K562 (cell line): ENCODE measurements at places on chromosomes 7 and 10. TPM values are rescaled to one million over a fixed set of nuclear protein-coding genes. Genes with fewer than 3 reads are reported as not detected.
A peak's percentile ranks its signal among the peaks of the same experiment; 100 is the strongest.

- H3K4me3 ChIP-seq, result no peak overlapping the region
- no peaks in the 10 kb centered on the region for H3K36me3 ChIP-seq
- no peaks in the 10 kb centered on the region for H3K4me1 ChIP-seq
Observed at GRCh38 chr10:62699148-62699547, 105.4 kb upstream of the ADO start.

GRCh38 chr10:117544711-117545140, 2.2 kb downstream of the EMX2 start:
- H3K27me3 ChIP-seq, result peaks cover 72% of the 10 kb centered on the region
- no peaks in the 10 kb centered on the region for H3K36me3 ChIP-seq
- H3K27ac ChIP-seq, result no peak overlapping the region

- peaks cover 68% of the 10 kb centered on the region for H3K36me3 ChIP-seq
- H3K27me3 ChIP-seq, result no peaks in the 10 kb centered on the region
- no peaks in the 10 kb centered on the region for H3K4me1 ChIP-seq
- no peak overlapping the region for H3K27ac ChIP-seq
- no peak overlapping the region for H3K4me3 ChIP-seq
Observed at GRCh38 chr10:59793919-59794318, 40.7 kb upstream of the MRLN start.

DNA sequence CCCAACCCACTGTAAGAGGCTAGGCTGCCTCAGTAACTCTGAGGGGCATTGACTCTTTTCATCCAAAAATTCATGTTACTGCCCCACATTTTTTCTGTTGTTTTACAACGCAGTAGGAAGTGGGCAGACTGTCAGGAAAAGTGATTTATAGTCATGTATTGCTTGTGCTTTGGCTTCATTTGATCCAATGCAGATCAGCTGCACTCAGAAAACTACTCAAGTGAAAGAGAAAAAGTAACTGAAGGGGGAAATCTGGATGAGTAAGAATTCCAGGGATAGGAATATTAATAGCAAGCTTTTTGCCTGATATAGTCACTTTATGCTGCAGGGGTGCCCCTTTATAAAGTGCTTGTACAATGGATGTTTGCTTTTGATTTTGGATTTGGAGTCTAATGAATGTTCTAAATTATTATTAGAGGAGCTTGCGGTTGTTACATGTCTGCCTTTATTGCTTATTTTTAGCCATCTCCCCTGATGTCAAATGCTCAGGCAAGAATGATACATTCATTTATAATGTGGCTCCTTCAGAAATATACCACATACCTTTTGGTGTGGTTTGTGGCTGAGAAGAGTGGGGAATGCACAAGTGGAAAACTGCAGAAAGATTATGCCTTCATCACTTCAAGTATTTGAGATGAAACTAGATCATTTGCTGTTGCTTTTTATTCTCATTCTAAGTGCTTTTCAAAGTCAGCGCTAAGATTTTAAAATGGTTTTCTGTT, 86.1 kb downstream of the EGFR start:
- no peak overlapping the region for H3K4me3 ChIP-seq
- H3K4me1 ChIP-seq, result no peaks in the 10 kb centered on the region
- H3K36me3 ChIP-seq, result no peaks in the 10 kb centered on the region
- DNase-seq, result no peak
- H3K27ac ChIP-seq, result no peak overlapping the region
- peaks cover 12% of the 10 kb centered on the region; the same call in 2 of the 3 replicates for H3K27me3 ChIP-seq

DNA sequence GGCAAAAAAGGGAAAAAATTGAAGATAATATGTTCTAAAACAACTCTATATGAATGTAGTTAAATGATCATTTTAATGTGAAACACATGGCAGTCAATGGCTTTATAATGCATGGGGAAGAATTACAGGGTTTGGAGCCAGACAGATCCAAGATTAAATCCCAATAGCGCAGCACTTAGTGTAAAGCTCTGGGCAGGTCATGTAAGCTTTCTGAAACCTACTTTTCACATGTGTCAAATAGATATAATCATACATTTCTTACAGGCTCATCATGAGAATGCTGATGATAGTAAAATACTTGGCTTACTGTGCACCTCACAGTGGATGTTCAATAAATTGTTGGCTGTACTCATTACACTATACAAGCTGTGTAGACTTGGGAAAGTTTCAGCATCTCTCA, 48.0 kb upstream of the ZNF365 start:
- no peak for DNase-seq
- H3K27ac ChIP-seq, result no peak overlapping the region
- no peaks in the 10 kb centered on the region for H3K4me1 ChIP-seq
- no peaks in the 10 kb centered on the region for H3K36me3 ChIP-seq
- no peak overlapping the region for H3K4me3 ChIP-seq

- no peaks in the 10 kb centered on the region for H3K36me3 ChIP-seq
- H3K4me1 ChIP-seq, result no peaks in the 10 kb centered on the region
- peaks cover 4% of the 10 kb centered on the region for H3K27me3 ChIP-seq
- H3K27ac ChIP-seq, result no peak overlapping the region
- H3K4me3 ChIP-seq, result no peak overlapping the region
Observed at GRCh38 chr10:120818301-120818700, 32.9 kb upstream of the WDR11 start.

DNA sequence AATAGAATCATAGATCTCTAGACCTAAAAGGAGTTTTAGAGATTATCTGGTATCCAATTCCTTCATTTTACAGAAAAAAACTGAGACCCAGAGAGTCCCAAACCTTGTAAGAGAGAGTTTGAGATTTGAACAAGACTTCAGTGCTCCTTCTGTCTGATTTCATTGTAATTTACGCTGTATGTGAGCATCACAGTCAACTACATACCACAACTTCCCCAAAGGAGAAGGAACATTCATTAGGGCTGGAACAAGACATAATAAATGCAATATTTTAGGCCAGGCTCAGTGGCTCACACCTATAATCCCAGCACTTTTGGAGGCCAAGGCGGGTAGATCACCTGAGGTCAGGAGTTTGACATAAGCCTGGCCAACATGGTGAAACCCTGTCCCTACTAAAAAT, 17.3 kb upstream of the PRKAR2B start:
- H3K27me3 ChIP-seq, result no peaks in the 10 kb centered on the region
- peak overlapping the region; percentile 41 for H3K27ac ChIP-seq
- no peak overlapping the region for H3K4me3 ChIP-seq
- H3K4me1 ChIP-seq, result peaks cover 69% of the 10 kb centered on the region
- H3K36me3 ChIP-seq, result no peaks in the 10 kb centered on the region

DNA sequence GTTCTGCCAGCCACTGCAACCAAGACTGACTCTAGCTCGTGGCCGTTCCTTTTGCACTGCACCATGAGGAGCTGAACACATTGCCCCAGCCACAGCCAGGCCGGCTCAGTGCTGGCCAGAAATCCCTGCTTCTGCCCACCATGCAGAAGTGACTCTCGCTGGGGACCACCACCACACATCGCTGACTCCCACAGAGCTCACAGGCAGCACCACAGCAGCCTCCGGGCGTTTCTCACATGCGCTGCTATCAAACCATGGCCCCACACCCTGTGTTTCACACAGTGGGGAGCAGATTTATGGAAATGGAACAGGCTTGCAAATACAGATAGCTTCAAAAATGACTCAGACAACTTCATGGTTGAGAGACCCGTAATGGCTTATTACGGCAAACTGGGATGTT, 15.4 kb upstream of the SDK1 start:
- H3K27me3 ChIP-seq, result peaks cover 4% of the 10 kb centered on the region; the same call in 1 of the 2 replicates
- H3K27ac ChIP-seq, result no peak overlapping the region
- no peak overlapping the region for H3K4me3 ChIP-seq

VPS37D gene
- total RNA-seq, result 1.1 and 1.3 TPM in 2 replicates

ITPRID1 gene
- not detected in 2 replicates for total RNA-seq

GARIN1A gene
- total RNA-seq, result 0.25 TPM in 1 of 2 replicates, not detected in the other

SMKR1 gene
- total RNA-seq, result 0.58 and 1.5 TPM in 2 replicates

TOMM7 gene
- 421 and 457 TPM in 2 replicates for total RNA-seq

STEAP2 gene
- total RNA-seq, result 0.02 and 0.04 TPM in 2 replicates

DOCK4 gene
- total RNA-seq, result 3.8 and 4.9 TPM in 2 replicates
